ENCODE measurements at places on chromosomes 5 and 9.

DNA sequence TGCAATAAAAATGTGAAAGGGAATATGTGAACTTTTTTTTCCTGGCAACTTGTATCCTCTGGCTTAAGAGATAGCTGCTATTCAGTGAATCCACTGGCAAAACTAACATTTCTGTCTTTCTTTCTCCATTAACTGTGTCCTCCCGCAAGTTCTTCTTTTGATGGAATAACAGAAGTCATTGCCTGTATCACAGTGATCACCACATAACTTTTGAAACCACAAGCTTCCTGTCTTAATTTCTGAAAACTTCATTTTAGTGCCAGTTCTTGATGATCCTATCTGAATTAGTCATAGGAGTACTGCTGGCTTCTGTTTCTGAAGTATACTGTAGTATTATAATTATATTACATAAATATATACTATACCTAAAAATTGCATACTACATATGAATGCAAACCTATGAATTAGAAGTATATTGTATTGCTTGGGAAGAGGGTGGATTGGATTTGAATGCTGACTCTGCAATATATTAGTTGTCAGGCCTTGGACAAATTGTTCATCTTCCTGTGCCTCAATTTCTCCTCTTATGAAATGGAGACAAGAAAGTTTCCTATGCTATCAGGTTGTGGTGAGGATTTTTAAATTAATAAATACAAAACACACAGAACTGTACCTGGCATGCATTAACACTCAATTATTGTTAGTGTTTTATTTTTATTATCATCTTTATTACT lies 441.6 kb downstream of the CETN3 start:
- no peak for DNase-seq

- DNase-seq = no peak
Observed at GRCh38 chr5:113526421-113526820, 12.9 kb downstream of the YTHDC2 start.

- DNase-seq = no peak
Observed at GRCh38 chr9:89628601-89629000, 23.8 kb downstream of the GADD45G start.

DNA sequence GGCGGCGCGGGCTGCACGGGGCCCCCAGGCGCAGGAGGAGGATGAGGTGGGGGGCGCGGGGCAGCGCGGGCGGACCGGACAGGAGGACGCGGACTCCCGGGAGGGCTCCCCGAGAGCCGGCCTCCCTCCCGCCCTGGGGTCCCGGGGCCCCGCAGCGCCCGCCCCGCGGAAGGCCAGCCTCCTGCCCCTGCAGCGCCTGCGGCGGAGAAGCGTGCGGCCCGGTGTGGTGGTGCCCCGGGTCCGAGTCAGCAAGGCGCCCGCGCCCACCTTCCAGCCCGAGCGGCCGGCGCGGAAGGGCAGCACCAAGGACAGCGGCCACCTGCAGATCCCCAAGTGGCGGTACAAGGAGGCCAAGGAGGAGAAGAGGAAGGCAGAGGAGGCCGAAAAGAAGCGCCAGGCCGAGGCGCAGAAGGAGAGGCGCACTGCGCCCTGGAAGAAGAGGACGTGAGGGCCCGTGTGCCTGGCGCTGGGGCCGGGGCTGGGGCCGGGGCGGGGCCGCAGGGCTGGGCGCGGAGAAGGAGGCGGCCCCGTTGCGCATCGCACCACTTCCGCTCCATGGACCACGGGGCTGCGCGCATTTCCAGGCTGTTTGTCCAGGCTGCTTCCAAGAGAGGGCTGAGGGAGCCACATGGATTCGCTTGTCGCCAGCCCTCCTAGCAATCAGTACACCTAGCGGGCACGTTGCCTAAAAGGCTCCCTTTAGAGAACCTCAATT lies 86.0 kb downstream of the ANKRD33B start:
- DNase-seq = no peak

- no peak for DNase-seq
Observed at GRCh38 chr5:133785182-133785581, 172.8 kb upstream of the FSTL4 start.

GRCh38 chr9:10479172-10479571 lies 133.6 kb downstream of the PTPRD start:
- no peak for DNase-seq

GRCh38 chr9:91162311-91162710 lies 199.4 kb downstream of the AUH start:
- DNase-seq = no peak

DNA sequence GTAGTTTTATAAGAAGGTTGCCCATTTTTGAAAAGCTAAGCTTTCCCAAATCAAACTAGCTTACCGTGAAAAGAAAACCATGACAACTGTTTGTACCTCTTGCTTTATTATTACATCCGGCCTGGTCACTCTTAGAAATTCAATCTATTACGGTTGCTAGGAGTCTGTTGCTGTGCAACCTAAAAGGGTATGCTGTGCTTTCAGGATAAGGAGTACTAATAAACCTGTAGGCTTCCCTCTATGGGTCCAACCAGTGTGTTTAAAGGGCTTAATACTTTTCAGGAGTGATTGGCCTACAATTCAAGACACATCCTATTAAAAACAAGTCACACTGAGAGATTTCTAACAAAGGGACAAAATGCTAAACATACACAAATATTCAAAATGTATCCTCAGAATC lies 27.1 kb downstream of the RFX3 start:
- no peak for DNase-seq

DNA sequence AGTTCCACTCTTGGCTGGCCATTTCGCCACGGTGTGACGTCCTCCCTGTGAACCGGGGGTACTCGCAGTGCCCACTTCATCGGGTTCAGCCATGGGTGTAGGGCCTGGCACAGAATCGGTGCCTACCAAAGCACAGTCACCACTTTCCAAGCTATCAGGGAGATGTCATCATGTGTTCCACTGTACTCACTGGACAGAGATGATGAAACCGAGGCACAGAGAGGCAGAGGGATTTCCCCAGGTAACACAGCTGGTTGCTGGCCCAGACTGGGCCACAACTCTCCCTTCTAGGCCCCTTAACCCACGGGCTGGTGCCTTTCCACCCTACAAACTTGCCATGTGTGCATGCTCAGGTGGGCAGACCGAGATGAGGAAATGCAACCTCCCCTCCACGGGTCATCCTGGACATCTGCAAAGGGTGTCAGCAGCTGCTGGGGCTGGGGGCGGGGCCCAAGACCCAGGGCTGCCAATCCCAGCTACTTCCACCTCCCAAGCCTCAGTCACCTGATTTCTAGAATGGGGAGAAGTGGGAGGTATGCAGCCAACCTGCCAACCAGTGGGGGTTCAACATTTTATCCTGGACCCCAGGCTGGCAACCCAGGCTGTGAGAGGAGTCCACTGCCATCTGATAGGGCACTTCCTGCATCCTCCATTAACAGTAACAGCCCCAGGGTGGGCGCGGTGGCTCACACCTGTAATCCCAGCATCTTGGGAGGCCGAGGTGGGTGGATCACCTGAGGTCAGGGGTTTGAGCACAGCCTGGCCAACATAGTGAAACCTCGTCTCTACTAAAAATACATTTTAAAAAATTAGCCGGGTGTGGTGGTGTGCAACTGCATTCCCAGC lies 893 bp upstream of the SH2D3C start:
- no peak for DNase-seq

- no peak for DNase-seq
Observed at GRCh38 chr5:102974177-102974576, 145.8 kb downstream of the GIN1 start.

GRCh38 chr5:2091921-2092320 lies 209.2 kb upstream of the IRX4 start:
- DNase-seq = no peak

- no peak for DNase-seq
Observed at GRCh38 chr9:109802491-109802890, 22.5 kb downstream of the PALM2AKAP2 start.

DNA sequence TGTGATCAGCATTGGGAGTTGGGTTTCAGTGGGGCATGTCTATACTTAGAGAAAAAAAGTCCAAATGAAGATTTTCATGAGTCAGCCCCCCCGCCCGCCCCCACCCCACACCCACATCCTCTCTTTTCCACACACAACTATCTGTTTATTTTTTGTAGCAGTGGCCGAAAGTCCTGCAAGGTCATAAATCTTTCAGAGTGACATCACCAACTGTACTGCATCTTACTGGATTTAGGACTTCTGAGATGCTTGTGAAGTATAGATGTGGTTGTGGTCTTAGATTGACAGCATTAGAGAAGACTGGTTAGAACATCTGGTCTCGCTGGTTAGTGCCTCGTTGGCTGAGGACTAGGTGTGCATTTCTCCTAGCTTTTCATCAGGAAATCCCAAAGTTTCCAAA lies 7.3 kb upstream of the ROPN1L start:
- DNase-seq = no peak

DNA sequence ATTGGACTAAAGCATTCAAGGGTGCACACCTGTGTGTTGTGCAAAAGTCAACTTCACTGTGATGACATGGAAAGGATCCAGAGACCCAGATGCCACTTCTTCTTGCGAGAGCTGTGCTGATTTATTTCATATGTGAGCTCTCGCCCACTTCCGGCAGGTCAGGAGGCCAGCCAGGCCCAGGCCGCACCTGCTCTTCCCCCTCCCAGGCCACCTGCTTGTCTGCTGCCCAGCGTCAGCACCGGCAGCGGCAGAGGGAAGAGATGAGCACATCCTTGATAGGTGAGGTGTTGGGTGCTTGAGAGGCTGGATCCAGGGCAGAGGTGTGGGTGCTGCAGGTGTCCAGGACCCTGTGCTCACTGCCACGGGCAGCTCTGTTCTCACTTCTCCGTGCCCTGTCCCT lies 242.9 kb downstream of the FANCC start:
- DNase-seq = no peak

GRCh38 chr5:107263387-107264018 lies 407.2 kb downstream of the EFNA5 start:
- DNase-seq = no peak

DNA sequence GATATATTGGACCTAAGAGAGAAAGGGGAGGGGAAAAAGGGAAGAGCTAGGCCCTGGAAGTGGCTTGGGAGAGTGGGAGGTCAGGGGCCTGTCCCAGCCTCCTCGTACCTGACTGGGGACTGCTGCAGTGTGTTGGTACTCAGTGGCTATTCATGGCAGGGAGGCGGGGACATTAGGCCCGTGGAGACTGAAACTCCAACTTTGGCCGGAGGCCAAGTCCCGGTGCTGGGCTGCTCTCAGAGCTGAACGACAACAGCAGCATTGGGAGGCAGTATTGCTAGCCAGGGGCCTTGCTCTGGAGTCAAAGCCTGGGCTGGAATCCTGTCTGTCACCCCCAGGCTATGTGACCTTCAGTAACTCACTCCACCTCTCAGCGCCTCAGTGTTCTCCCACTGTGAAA lies 37.8 kb downstream of the NEURL1B start:
- no peak for DNase-seq

GRCh38 chr5:130715541-130715940 lies 449.5 kb downstream of the HINT1 start:
- no peak for DNase-seq

DNA sequence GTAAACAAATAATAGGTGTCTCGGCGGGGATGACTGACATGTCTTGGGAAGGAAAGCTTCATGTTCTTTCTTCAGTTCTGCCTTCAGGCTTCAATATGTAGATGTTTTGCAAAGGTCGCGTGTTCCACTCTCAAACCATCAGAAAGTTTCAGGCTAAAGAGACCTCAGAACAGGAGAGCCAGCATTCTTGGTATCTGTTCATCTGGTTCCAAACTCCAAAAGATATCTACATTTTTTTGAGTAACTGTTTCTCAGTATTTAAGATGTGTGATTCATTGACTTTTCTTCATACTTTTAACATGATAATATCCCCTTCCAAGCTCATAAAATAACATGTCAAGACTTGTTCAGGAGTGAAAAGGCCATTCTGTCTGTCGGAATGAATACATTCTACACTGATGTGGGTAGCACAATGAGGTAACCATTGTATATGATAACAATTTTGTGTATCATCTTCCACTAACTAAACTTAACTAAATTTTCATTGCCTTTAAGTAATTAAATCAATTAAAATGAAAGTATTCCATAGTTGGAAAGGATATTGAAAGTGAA lies 183.6 kb downstream of the CFAP90 start:
- DNase-seq = no peak

GRCh38 chr5:172477466-172477865 lies 23.1 kb upstream of the SH3PXD2B start:
- DNase-seq = no peak

- DNase-seq = no peak
Observed at GRCh38 chr5:21723500-21723899, 1129.6 kb downstream of the CDH12 start.

DNA sequence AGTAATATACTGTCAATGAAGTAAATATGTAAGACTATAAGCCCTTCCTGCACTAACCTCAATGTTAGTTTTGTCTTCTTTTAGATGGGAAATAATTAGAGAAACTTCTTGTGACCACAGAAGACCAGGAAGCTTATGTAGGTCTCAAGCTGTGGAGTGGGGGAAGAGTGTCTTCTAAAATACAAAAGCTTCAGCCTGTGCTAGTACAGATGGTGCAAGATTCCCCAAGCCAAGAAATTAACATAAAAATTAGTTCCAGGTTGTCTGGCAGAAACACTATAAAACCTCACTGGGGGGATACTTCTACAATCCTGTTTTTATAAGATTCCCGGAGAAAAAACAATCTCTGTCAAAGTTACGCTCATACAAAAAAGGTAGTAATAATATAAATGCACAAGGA lies 103.6 kb downstream of the FNBP1 start:
- DNase-seq = no peak

GRCh38 chr5:149496166-149496565 lies 55.1 kb downstream of the CSNK1A1 start:
- DNase-seq = no peak

DNA sequence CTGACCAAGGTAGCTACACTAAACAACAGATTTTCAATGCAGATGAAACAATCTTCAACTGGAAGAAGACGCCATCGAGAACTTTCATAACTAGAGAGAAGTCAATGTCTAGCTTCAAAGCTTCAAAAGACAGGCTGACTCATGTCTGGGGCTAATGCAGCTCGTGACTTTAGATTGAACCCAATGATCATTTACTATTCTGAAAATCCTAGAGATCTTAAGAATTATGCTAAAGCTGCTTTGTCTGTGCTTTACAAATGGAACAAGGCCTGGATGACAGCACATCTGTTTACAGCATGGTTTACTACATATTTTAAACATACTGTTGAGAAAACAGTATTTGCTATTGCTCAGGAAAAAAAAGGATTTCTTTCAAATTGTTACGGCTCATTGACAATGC lies 54.9 kb downstream of the RICTOR start:
- no peak for DNase-seq

DNA sequence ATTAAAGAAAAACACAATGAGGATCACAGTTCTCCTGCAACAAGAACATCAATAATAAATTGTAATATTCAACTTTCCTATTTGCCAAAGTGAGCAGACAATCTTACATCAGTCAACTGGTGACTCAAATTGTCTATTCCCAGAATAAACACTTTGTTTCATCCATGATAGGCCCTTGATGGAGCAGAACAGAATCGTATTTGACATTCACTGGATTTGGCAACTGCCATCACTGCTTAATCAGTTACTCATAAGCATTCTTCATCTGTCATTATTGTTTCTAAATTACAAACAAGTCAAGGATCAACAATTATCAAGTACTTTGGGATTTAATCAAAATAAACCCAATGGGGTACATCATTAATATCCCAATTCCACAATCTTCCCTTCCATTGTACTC lies 398.4 kb downstream of the GABRG2 start:
- DNase-seq = no peak

- peak; percentile 78 for DNase-seq
Observed at GRCh38 chr9:121698627-121699570, 47.5 kb downstream of the DAB2IP start.

GRCh38 chr5:100584889-100585288 lies 49.7 kb downstream of the FAM174A start:
- no peak for DNase-seq

GRCh38 chr9:22954964-22955363 lies 508.3 kb downstream of the DMRTA1 start:
- DNase-seq = no peak

- DNase-seq = no peak
Observed at GRCh38 chr5:96584712-96585111, 77.5 kb upstream of the CAST start.
